Activated CD8-positive, alpha-beta memory T cell treated with anti-CD3 and anti-CD28 coated beads for 36 hours (primary cell): ENCODE measurements at places on chromosomes 12 and 14. TPM values are rescaled to one million over a fixed set of nuclear protein-coding genes. Genes with fewer than 3 reads are reported as not detected.

EML5 gene
- 3.9 TPM for total RNA-seq

MUCL1 gene
- not detected for total RNA-seq

KRT2 gene
- not detected for total RNA-seq

TMEM19 gene
- total RNA-seq = 17.4 TPM

HOXC11 gene
- total RNA-seq = not detected

DHH gene
- not detected for total RNA-seq

SAMD15 gene
- 0.61 TPM for total RNA-seq

RGS6 gene
- total RNA-seq = 0.13 TPM

REP15 gene
- 0.25 TPM for total RNA-seq

DLST gene
- 144 TPM for total RNA-seq

SLC25A21 gene
- not detected for total RNA-seq

POTEG gene
- total RNA-seq = not detected

TBX3 gene
- total RNA-seq = not detected

KRT72 gene
- total RNA-seq = not detected

SSTR1 gene
- total RNA-seq = not detected

OR6C76 gene
- not detected for total RNA-seq

AMDHD1 gene
- total RNA-seq = 2.6 TPM

TPH2 gene
- total RNA-seq = not detected

SLC6A12 gene
- total RNA-seq = 0.32 TPM

P2RX7 gene
- total RNA-seq = 5.0 TPM

PTPRQ gene
- not detected for total RNA-seq

CYP27B1 gene
- 10.8 TPM for total RNA-seq

GLIPR1L1 gene
- not detected for total RNA-seq
